DND-41 (cell line): ENCODE measurements at places on chromosomes 5 and 9.

DNA sequence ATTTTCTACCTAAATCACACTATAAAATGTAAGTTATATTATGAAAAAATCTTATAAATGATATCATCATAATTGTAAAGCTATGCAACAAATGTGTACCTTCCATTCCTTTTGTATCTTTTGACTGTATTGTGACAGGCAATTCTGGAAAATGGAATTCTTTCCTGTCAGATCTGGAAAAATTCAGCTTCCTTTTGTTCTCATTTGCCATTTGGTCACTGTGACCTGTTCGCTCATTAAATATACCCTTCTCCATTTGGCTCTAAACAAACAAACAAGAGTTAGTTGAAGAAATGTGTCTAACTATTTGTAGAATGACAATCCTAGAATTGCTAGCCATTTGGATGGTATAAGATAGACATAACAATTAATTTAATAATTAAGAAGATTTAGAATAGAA, 62.7 kb downstream of the CDKL3 start:
- H3K4me3 ChIP-seq: no peak overlapping the region
- H3K27me3 ChIP-seq: no peaks in the 10 kb centered on the region
- H3K4me1 ChIP-seq: no peaks in the 10 kb centered on the region
- H3K36me3 ChIP-seq: no peaks in the 10 kb centered on the region
- no peak overlapping the region for H3K27ac ChIP-seq

GRCh38 chr9:123426406-123426805, 70.4 kb downstream of the CRB2 start:
- H3K4me1 ChIP-seq: no peaks in the 10 kb centered on the region
- no peaks in the 10 kb centered on the region for H3K27me3 ChIP-seq
- H3K27ac ChIP-seq: no peak overlapping the region
- no peaks in the 10 kb centered on the region for H3K36me3 ChIP-seq

GRCh38 chr9:101427358-101427757, 8.2 kb downstream of the ALDOB start:
- no peak for DNase-seq
- H3K27ac ChIP-seq: no peak overlapping the region
- H3K4me1 ChIP-seq: no peaks in the 10 kb centered on the region

DNA sequence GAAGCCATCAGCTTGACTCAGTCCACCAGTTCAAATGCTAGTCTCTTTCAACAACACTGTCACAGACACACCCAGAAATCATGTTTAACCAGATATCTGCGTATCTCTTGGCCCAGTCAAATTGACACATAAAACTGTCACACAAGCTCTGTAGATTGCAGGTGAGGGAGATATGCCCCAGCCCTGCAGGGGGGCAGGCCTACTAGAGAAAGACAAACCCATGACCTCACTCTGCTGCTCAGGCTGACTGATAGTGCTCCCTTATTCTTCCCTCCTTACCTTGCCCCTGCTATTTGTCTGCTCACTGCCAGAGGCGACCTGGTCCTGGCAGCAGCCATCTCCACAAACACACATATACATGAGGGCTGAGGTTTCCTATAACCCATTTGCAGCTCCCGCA, 351.3 kb downstream of the DRD1 start:
- H3K36me3 ChIP-seq: no peaks in the 10 kb centered on the region
- H3K27me3 ChIP-seq: no peaks in the 10 kb centered on the region
- no peak overlapping the region for H3K27ac ChIP-seq
- no peaks in the 10 kb centered on the region for H3K4me1 ChIP-seq

DNA sequence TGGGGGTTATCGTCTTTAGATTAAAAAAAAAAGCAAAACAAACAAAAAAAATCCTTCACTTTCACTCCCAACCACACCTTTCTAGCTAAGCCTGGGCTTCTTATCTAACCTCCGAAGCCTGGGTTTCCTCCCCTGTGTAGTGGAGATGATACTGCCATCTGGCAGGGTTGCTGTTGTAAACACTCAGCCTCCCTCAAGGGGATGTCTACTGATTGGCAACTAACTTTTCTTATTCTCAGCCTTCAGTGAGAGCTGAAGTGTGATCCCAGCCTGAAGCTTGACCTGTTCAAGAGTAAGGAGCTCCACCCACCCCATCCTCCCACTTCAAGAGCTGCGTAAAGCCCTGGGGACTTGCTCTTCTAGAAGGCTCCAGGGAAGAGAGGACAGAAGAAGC, 21.5 kb upstream of the WWC1 start:
- no peak for DNase-seq
- H3K4me3 ChIP-seq: no peak overlapping the region
- H3K36me3 ChIP-seq: no peaks in the 10 kb centered on the region
- H3K27me3 ChIP-seq: no peaks in the 10 kb centered on the region

DNA sequence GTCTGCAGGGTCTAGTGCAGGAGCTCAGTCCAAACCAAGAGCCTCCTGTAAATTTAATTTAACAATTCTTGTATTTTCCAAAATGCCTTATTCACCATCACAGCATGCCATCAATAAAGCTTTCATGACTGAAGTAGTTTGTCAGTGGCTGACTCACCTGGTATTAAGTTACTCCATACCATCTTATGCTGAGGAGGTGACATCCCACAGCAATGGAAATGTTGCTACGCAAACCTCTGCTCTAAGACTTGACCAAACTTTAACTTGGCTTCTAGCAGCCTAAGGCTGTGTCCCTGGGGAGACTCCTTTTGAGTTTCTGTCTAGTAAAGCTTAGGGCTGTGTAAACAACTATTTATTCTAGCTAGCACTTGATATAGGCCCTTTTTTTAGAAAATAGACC, 1231.3 kb upstream of the CDH18 start:
- H3K4me3 ChIP-seq: no peak overlapping the region
- no peak for DNase-seq
- H3K36me3 ChIP-seq: no peaks in the 10 kb centered on the region
- H3K27ac ChIP-seq: no peak overlapping the region

DNA sequence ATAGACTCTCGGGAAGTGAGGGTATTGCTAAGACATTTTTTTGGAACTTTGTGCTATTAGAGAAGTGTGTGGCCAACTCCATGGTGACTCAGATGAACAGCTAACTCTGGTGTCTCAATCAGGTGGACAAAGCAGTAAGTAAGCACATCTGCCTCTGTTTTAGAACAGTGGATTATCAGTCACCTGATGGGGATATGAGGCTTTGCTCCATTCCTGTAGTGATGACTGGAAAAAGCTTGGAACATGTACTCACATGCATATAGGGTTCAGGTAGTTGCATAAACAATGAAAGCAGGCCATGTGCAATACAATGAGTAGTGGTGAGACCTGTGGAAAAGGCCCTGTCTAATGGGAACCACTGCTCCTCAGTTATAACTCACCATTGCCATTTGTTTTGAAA, 168.2 kb upstream of the FBN2 start:
- H3K4me1 ChIP-seq: no peaks in the 10 kb centered on the region
- H3K27me3 ChIP-seq: no peaks in the 10 kb centered on the region
- no peaks in the 10 kb centered on the region for H3K36me3 ChIP-seq
- no peak overlapping the region for H3K4me3 ChIP-seq

- DNase-seq: no peak
- no peak overlapping the region for H3K4me3 ChIP-seq
- H3K27me3 ChIP-seq: no peaks in the 10 kb centered on the region
- H3K36me3 ChIP-seq: no peaks in the 10 kb centered on the region
These were observed 24.9 kb downstream of the TAS2R1 start for GRCh38 chr5:9605041-9605838.

DNA sequence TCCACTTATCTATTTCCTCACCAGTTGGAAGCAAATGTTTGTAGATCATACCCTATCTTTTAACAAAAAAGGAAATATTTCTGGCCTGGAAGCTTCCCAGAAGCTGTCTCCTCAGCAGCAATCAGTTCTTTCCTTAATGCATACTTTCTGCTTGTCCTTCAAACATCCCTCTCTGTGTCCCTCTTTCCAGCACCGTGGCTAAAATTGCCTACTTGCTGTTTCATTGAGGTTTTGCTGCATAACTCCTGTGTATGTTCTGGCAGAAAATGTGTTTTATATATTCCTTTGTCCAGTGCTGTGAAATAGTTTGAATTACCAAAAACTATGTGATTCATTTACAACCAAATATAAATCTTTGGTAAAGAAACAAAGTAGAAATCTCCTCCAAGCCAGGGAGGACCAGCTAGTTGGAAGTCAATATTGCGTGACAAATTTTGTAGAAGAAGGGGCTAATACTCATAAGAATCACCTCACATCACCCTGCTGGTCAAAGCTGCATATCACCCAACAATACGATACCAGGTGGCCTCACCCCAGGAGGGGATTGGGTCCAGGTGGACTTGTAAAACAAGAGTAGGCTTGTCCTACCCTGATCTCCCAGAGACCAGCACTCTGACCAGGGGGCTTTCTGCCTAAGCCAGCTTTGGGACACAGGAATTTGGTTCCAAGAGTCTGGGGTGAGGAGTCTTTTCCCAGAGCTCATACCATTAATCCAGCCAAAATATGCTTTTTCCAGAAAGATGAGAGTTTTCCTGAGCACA, 198.4 kb upstream of the SNX2 start:
- no peak for DNase-seq
- H3K27me3 ChIP-seq: no peaks in the 10 kb centered on the region
- H3K27ac ChIP-seq: no peak overlapping the region
- no peaks in the 10 kb centered on the region for H3K36me3 ChIP-seq
- no peaks in the 10 kb centered on the region for H3K4me1 ChIP-seq

DNA sequence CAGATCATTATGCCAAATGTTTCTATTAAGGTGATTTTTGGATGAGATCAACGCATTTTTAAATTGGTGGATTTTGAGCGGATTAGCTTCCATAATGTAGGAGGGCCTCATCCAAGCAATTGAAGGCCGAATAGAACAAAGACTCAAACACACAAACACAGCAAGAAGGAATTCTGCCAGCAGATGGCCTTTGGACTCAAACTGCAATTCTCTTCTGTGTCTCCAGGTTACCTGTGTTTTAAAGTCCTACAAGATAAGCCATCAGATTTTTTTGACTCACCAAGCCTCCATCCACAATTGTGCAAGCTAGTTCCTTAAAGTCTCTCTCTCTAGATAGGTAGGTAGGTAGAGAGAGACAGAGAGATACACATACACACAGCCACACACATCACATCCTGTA, 25.5 kb downstream of the CDH6 start:
- no peaks in the 10 kb centered on the region for H3K4me1 ChIP-seq
- H3K4me3 ChIP-seq: no peak overlapping the region
- no peak overlapping the region for H3K27ac ChIP-seq
- H3K36me3 ChIP-seq: no peaks in the 10 kb centered on the region
- no peak for DNase-seq

DNA sequence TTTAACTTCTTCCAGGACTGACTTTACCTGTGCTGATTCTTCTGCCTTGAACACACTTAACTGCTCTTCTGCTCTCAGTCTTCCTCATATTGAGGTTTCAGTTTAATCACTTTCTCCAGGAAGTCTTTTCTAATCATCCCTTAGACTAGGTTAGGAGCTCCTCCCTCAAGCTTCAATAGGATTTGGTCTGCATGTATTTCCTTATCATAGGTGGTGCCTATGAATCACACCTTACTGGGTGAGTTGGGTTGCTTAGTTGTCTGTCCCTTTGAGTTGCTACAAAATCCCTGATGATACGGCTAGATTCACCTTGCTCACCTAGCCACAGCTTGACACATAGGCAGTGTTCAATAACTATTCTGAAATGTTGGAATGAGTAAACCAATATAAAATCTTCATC, 164.4 kb downstream of the DNAH5 start:
- no peaks in the 10 kb centered on the region for H3K4me1 ChIP-seq
- H3K27me3 ChIP-seq: no peaks in the 10 kb centered on the region
- H3K27ac ChIP-seq: no peak overlapping the region
- no peaks in the 10 kb centered on the region for H3K36me3 ChIP-seq
- H3K4me3 ChIP-seq: no peak overlapping the region

- no peak for DNase-seq
- H3K27me3 ChIP-seq: no peaks in the 10 kb centered on the region
- H3K4me3 ChIP-seq: no peak overlapping the region
- H3K27ac ChIP-seq: no peak overlapping the region
These were observed 204.8 kb downstream of the HCN1 start for GRCh38 chr5:45491368-45491767.

DNA sequence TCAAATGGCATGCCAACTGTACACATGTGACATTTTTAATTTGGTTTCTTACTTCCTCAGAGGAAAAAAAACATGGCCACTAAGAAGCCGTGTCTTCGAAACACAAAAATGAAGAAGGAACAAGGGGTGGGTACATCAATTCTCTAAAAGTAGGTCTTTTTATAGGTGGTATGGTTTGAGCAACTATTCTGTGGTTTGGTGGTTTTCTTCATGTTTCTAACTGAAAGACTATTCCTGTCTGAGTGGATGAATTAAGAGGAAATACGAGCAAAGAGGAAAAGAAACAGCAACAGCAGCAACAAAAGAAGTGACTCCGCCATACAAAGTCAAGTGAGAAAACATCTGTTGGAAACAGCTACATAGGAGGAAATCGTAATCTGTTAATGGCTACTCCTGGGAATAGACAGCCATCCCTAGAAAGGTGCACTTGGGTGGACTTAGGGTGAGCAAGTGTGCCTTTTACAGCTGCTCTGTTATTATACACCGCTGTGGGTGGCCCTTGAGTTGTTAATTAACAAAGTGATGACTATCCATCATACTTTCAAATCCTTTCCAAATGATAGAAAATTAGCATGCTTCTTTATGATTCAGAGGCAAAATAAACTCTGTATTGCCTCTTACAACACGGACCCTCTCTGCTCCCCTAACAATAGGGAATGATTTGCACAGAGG, 575.8 kb downstream of the TLE1 start:
- peak overlapping the region; percentile 85 for H3K27ac ChIP-seq
- no peaks in the 10 kb centered on the region for H3K36me3 ChIP-seq
- H3K4me1 ChIP-seq: peaks cover 27% of the 10 kb centered on the region

DNA sequence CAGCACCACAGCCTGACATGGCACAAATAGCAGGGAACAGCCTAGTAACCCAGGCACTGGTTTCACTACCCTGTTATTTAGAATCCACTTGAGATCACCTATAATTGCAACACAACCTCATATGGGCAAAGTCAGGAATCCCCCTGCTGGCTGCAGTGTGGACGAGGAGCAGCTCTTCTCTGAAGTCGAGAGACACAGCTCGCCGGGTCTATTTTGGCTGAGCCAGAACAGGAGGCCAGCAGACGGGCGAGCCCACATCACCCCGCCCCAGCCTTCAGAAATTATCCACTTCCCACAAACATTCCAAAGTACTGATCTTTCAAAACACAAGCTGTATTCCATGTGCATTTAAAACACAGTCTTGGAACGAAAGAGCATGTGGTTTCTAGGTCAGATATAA, 179.0 kb downstream of the ROR2 start:
- no peak for DNase-seq
- H3K36me3 ChIP-seq: no peaks in the 10 kb centered on the region
- no peaks in the 10 kb centered on the region for H3K4me1 ChIP-seq
- no peak overlapping the region for H3K27ac ChIP-seq
- H3K27me3 ChIP-seq: peaks cover 7% of the 10 kb centered on the region

- H3K27ac ChIP-seq: peak overlapping the region; percentile 82
- DNase-seq: no peak
- peak overlapping the region; percentile 42 for H3K4me3 ChIP-seq
- no peaks in the 10 kb centered on the region for H3K27me3 ChIP-seq
- H3K4me1 ChIP-seq: peaks cover 24% of the 10 kb centered on the region
These were observed 224.9 kb downstream of the EBF1 start for GRCh38 chr5:158874792-158875191.

- no peak for DNase-seq
- peaks cover 16% of the 10 kb centered on the region for H3K27me3 ChIP-seq
- H3K36me3 ChIP-seq: no peaks in the 10 kb centered on the region
- H3K27ac ChIP-seq: no peak overlapping the region
These were observed 58.6 kb upstream of the FRRS1L start for GRCh38 chr9:109225629-109226028.
